ENCODE measurements at places on chromosomes 6 and 20.

DNA sequence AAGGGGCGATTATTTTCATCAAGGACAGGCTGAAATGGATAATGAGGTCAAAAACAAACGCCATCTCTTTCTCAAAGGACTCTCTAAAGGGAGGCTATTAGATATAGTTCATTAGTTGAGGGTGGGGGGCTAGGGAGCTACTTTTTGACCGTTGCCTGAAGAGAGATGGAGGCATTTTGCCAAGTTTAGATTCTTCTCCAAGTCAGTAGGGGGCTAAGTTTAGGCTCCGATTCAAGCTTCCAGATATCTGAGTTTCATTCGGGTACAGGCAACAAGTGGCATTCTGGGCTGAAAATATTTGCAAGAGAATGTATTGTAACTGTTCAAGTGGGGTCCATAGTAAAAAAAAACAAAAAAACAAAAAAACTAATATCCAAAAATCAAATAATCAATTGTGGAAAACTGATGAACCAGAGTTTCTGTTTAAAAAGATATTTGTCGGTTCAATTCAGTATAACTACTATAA lies 43.4 kb upstream of the PIM1 start:
- no peak for DNase-seq

- no peak for DNase-seq
Measured at GRCh38 chr6:164183556-164184123, 769.1 kb downstream of the QKI start.

DNA sequence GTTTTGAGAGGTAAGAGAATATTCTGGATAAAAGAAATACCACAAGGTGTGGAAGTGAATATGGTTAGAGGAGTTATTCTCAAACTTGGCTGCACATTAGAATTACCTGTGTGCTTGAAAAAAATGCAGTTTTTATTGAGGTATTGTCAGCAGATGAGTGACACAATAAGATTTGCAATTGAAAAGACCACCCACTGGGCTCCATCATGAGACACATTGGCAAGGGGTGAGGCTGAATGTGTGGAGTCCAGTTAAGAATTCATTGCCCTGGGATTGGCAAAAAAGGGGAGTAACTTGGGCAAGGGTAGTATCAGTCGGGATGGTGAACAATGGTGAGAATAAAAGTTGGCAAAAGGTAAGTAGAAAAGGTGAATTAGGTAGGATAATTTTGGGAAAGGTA lies 63.5 kb downstream of the MEI4 start:
- DNase-seq, result no peak

DNA sequence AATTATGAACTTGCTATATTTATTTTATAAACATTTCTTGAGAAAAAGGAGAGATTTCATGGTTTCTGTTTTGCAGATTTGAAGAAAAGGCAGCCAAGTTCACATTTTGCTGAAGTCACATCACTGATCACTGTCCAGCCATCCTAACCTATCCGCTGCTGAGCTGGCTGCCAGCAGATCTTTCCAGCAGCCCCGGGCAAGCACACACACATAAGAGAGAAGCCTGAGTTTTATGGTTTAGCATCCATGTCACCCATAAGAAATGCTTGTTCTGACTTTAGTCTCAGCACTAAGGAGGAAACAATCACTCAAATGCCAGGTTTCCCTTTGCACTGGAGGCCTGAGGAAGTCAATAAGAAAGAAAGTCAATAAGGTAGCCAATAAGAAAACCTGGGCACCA lies 287.1 kb downstream of the SMOC2 start:
- no peak for DNase-seq

GRCh38 chr6:41527721-41528408 lies 18.3 kb upstream of the FOXP4 start:
- no peak for DNase-seq

DNA sequence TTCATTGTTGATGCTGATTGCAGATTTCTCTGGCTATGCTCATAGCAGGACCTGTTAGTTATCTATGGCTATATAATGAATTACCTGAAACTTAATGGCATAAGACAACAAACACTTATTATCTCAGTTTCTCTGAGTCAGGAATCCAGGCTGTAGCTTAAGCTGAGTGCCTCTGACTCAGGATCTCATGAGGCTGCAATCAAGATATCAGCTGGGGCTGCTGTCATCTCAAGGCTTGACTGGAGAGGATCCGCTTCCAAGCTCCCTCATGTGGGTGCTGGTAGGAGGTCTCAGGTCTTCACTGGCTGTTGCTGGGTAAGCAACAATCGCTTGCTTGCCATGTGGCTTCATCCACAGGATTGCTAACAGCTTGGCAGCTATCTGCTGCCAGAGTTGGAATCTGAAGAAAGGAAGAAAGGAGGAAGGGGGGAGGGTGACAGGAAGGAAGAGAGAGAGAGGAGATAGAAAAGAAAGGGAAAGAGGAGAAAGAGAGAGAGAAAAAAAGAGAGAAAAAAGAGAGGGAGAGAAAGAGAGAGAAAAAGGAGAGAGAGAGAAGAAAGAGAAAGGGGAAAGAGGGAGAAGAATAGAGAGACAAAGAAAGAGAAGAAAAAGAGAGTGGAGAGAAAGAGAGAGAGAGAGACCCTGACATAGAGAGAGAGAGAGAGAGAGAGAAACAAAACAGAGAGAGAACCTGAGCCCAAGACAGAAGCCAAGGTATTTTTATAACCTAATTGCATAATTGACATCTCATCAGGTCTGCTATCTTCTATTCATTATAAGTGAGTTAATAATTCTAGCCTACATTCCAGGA lies 579.0 kb upstream of the BTBD3 start:
- no peak for DNase-seq

DNA sequence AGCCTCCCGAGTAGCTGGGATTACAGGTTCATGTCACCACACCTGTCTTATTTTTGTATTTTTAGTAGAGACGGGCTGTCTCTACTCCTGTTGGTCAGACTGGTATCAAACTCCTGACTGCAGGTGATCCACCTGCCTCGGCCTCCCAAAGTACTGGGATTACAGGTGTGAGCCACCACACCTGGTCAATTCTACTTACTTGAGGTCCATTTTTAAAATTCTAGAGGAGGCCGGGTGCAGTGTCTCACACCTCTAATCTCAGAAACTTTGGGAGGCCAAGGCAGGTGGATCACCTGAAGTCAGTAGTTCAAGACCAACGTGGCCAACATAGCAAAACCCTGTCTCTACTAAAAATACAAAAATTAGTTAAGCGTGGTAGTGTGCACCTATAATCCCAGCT lies 7.8 kb downstream of the RIPOR3 start:
- no peak for DNase-seq

DNA sequence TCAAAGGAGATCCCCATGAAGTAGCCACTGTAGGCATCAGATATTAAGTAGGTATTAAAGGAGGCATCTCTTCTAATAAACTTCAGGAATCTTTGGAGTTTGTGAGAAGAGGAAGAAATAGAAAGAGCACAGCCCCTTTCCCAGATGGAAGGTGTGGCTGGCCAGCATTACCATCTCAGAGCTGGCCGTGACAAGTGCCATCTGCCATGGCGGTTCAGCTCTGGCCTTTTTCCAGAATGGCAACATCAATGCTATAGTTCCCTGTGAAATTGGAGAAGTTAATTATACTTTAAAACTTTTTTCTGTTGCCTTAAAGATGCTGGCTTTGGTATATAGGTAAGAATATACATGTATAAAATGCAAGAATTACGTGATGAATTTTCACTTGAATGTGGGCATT lies 51.9 kb upstream of the MCUR1 start:
- DNase-seq, result no peak

DNA sequence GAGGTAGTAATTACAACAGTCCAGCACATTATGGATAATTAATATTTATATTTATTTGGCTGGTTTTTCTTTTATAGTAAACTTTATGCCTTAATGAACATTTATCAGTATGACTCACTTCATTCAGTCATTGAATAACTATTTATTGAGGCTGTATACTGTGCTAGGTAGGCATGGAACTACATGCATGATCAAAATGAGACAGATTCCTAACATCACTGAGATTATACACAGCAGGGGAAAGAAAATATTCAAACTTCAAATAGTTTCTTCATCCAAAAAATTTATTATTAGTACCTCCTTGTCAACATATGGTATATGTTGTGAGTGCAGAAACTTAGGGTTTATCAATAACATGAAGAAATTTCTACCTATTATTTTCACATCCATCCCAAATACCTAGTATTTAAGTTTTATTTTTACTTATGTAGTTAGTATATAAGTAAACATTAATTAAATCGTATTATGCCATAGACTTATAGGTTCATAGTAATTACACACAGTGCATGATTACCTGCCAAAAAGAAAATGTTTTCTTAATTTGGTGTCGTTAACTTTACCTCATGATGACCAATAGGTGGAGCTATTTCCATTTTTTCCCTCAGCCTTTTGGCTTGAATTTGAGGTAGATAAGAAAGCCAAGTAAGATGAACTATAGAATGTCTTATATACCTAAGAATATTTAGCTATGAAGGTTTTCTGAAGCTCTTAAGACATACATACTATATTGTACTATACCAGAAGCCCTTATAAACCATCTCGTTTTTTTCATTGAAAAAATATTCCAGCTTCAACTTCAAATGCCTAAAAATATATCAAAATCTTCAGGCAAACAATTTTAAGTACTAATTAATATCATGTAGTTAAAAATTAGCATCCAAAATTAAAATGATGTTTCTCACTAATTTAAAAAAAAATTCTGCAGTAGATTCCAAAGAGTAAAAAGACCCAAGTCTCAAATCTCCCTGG lies 12.5 kb upstream of the TMEM30A start:
- DNase-seq, result no peak

DNA sequence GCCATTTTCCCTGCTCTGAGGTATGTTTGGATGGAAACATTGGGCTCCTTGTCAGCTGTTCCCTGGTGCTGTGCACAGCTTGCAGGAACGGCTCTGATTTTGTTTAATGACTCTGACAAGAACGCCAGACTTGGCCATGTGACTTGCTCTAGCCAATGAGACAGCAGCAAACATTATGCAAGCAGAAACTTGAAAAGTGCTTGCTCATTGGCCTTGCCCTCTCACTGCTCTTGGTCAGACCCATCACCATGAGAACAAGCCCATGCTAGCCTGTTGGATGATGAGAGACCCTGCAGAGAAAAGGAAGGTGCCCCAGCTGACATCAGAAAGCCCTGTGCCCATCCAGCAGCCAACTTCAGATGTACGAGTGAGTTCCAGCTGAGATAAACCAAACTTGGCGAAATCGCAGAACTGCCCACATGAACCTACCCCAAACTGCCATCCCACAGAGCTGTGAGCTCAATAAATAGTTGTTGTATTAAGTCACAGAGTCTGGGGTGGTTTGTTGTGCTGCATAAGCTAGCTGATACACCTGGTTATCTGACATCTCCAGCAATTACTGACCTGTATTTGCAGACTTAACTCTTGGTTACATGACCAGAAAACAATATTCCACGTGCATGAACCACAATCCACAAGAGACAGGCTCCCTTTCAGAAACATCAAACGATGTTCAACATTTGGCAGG lies 96.9 kb downstream of the JPH2 start:
- peak; percentile 17 for DNase-seq

DNA sequence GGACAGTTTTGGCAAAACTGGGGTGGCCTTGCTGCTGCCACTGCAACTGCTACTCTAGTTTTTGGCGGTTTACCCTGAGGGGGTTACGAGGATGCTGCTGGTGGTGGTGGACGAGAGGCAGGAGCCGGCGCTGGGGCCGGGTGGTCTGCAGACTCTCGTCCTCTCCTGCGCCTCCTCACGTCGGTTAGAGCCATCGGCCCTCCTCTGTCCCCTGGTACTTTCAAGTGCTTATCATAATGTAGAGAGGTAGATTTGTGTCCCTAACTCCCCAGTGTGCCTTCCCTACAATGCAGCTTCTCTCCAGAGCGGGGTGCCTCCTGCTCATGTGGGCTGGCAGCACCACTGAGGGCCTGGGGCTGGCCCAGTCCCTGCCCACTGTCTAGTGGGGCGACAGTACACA lies 25.9 kb downstream of the PNLDC1 start:
- DNase-seq, result no peak

DNA sequence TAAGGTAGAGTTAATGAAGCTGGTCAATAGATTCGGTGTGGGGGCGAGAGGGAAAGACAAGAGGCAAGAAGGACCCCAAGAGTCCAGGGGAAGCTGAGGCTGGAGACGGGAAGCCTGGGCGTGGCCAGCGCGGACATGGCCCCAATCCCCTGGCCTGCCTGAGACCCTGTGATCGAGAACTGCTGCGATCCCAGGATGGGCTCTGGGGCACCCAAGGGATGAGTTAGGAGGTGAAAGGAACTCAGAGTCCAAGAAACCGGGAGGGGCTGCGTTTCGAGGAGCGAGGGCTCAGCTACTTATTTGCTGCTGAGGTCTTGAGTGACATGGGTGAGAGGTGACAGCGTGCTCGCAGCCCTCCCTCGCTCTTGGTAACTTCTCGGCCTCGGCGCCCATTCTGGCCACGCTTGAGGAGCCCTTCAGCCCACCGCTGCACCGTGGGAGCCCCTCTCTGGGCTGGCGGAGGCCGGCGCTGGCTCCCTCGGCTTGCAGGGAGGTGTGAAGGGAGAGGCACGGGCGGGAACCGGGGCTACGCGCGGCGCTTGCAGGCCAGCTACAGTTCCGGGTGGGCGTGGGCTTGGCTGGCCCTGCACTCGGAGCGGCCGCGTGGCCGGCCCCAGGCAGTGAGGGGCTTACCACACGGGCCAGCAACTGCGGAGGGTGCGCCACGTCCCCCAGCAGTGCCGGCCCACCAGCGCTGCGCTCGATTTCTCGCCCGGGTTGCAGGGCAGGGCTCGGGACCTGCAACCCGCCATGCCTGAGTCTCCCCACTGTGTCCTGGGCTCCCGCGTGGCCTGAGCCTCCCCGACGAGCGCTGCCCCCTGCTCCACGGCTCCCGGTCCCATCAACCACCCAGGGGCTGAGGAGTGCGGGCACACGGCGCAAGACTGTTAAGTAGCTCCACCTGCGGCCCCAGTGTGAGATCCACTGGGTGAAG lies 58.2 kb downstream of the IRF4 start:
- no peak for DNase-seq

DNA sequence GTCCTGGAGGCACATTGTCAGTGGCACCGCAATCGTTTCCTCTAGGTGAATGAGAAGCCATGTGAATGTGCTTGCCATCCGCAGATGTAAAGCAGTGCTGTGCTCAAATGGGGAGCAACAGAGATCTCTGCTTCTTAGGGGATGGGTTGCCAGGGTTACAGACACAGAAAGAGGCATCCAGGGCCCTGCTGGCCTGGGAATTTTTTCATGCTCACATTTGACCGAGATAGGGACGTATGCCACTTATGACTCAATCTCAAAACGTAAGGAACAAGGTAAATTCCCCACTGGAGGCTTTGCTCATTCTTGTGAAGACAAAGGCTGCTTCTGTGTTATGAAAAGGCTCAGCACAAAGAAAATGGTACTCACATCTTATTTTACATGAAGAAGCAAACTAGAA lies 11.0 kb downstream of the C6orf118 start:
- no peak for DNase-seq
